T follicular helper cell (primary cell): ENCODE measurements at places on chromosomes 2 and 18.

GRCh38 chr2:33457556-33458247, 18.7 kb upstream of the RASGRP3 start:
- DNase-seq = no peak

GRCh38 chr18:22278798-22279197, 109.4 kb downstream of the GATA6 start:
- DNase-seq = no peak

- no peak for DNase-seq
Measured at GRCh38 chr2:151182899-151183809, 78.5 kb downstream of the RBM43 start.

- no peak for DNase-seq
Measured at GRCh38 chr2:47060652-47061170, 94.4 kb downstream of the STPG4 start.

DNA sequence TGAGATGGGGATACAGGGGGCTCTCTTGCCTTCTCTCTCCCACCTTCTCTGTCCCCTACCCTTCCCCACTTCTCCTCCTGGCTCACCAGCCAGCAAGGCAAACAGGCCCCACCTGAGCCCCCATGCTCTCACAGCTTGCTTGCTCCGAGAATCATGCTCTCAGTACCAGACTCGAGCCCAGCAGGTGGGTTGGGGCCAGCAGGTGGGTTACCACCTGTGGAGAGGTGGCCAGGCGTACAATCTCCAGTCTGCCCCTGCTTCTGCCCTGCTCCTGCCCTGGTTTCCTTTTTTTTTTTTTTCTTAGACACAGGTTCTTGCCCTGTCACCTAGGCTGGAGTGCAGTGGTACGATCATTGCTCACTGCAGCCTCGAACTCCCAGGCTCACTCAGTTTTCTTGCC, 214.5 kb downstream of the SH3RF3 start:
- no peak for DNase-seq

DNA sequence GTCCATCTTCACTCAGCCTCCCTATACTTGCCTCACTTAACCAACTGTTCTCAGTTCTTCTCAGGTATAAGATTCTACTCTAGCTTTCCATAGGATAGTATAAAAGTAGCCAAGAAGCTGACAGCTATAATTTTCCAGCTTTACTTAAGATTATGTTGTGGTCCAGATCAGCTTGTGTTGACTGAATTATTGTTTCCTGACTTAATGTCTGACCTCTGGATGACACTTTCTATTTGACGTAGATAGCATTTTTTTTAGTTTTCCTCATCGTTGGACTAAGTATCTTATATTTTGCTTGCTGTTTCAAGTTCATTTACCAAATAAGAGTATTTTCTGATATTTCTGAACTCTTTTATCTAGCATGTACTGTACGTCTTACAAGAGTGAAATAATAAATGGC, 1272.5 kb upstream of the CDH2 start:
- DNase-seq = no peak

DNA sequence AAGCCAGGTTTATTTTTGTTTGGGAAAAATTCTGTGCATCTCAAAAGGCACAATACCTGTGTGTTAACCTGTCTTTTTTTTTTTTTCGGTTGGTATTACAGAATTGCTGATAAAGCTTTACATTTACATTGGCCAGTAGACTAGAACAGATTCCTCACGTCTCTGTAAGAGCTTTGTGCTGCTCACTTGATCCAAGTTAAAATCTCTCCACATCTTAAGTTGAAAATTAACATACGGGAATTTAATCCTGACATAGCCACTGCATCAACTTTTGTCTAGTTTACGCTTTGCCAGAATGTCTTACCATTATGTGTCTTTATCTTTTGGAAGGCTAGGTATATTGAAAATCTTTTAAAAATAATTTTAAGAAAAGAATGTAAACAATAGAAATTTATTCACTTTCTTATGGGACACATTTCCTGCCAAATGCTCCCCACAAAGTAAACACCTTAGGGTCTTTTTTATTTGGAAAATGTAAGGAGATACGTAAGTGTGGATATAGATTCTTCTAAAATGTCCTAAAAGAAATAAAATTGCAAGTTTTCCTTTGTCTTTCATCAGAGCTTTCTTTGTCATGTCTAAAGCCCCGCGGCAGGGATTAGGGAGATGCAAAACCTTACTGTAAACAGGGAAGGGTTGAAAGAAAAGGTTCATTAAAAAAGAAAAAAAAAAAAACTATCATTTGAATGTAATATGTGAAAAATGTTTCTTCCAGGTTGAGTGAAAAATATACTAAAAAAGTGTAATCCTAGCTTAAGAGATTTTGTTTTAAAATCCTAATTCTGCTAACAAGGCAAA, 912.8 kb downstream of the NRXN1 start:
- no peak for DNase-seq

DNA sequence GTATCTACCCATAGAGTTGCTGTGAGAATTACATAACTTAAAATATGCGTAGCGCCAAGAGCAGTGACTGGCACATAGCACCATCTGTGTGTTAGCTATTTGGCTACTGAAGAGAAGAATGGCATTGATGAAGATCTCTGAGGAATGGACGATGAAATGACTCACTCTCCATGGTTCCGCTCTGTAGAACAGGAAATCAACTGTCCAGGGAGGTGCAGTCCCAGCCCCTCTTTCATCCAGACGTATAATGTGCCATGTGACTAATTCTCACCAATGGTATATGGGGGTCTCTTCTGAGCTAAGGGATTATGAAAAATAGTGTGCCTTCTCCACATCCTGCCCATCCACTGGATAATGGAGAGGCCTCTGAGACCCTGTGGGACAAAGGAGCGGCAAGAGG, 254.8 kb downstream of the CYP26B1 start:
- DNase-seq = no peak

GRCh38 chr2:20698916-20699613, 32.1 kb downstream of the GDF7 start:
- DNase-seq = no peak

GRCh38 chr2:5465859-5466258, 226.3 kb upstream of the SOX11 start:
- DNase-seq = no peak

- DNase-seq = no peak
Measured at GRCh38 chr2:237896507-237896892, 37.1 kb downstream of the RAMP1 start.

DNA sequence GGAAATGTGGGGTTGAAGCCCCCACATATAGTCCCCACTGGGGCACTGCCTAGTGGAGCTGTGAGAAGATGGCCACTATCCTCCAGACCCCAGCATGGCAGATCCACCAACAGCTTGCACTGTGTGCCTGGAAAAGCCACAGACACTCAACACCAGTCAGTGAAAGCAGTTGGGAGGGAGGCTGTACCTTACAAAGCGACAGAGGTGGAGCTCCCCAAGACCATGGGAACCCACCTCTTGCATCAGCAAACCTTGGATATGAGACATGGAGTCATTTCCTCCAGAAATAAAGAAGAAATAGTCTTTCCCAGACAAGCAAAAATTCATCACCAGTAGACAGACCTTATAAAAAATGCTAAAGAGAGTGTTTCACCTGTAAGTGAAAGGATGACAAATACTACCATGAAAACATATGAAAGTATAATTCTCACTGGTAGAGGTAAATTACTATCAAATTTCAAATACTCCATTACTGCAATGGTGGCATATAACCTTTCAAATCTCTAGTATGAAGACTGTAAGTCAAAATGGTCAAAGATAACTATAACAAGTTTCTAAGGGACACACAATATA, 152.6 kb upstream of the EPHA4 start:
- DNase-seq = no peak

DNA sequence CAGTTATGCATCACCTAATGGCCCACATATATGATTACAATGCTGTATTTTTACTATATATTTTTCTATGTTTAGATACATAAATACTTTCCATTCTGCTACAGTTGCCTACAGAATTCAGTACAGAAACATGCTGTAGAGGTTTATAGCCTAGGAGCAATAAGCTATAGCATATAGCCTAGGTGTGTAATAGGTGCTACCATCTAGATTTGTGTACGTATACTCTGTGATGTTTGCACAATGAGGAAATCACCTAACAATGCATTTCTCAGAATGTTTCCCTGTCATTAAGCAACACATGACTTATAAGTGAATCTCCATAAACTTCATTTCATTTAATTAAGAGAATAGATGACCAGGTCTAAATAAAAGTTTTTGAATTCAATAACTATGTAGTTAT, 43.5 kb downstream of the SLC38A11 start:
- no peak for DNase-seq

GRCh38 chr18:50286391-50287027, 983 bp downstream of the CXXC1 start:
- DNase-seq = no peak

DNA sequence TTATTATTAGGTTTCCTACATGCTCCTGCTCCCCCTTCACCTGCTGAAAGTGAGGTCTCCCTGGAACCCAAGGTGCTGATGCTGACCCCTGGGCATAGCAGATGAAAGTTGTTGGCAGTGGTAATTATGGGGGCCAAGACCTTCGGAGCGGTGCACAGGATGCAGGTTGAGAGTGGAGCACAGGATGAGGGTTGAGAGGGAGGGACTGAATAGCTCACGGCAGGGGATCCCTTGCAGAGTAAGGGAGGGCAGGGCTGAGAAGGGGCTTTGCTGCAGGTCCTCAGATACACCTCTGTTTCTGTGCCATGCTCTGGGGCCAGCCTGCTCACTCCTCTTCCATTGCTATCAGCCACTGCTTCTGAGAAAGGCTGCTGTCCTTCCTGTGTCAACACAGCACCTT, 163.3 kb downstream of the FHOD3 start:
- no peak for DNase-seq

- DNase-seq = no peak
Measured at GRCh38 chr2:104434318-104434792, 419.6 kb upstream of the POU3F3 start.

DNA sequence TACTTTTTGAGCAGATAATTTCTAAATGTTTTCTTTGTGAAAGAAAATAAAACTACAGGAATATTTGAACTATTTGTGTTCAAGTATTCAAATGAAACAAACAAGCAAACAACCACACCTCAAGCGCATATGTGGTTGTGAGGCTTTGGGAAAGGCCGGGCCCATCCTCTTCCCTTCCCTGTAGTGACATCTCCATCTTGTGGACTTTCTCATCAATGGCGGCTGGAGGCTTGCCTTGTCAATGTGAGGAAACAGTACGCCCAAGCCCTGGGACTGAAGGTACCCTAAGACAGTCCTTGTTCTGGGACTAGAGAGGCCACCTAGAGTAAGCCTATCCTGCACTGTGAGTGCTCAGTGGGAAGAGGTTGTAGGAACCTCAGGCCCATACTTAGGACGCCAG, 166.8 kb downstream of the TPGS2 start:
- no peak for DNase-seq

- DNase-seq = no peak
Measured at GRCh38 chr2:45241061-45241561, 231.9 kb upstream of the SIX2 start.
